ENCODE measurements at places on chromosomes 6 and 20. TPM values are rescaled to one million over a fixed set of nuclear protein-coding genes. Genes with fewer than 3 reads are reported as not detected.
A peak's percentile ranks its signal among the peaks of the same experiment; 100 is the strongest.

GRCh38 chr20:45080867-45081624, 19.9 kb downstream of the KCNS1 start:
- no peak for DNase-seq

NFS1 gene
- 31.3 TPM for polyA plus RNA-seq

DNA sequence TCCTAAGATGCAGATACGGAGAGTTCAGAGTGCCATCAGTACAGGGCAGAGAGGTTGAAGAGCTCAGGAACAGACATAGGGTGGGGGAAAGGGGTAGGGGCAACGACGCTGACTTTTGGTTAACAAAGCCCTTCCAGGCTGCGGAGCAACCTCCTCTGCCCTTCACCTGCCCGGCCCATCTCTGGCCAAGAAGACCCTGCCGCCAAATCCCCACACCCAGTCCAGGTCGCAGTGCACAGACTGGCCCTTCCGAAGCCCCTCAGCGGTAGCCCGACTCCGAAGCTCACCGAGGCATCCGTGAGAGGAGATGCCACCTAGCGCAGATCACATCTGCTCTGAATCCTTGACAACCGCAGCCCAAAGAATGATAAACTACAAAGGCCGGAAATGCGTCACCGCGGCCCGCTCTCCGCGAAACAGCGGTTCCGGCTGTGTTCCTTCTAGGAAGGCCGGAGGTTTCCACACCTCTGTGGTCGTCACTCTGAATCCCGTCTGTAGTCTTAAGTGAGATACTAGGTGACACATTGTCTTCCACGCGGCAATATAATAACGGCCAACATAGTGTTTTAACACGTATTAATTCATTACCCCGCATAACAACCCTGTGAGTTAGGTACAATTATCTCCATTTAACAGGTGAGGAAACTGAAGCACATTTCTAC, at the start of gene ZSCAN23:
ZSCAN23 (minus strand) TSS at position 380 of the 662 bp plus-strand sequence. CDS start 7,225 bp downstream, outside the sequence.
- DNase-seq: peak; percentile 79

SALL4 gene
- polyA plus RNA-seq: 16.3 TPM

DNA sequence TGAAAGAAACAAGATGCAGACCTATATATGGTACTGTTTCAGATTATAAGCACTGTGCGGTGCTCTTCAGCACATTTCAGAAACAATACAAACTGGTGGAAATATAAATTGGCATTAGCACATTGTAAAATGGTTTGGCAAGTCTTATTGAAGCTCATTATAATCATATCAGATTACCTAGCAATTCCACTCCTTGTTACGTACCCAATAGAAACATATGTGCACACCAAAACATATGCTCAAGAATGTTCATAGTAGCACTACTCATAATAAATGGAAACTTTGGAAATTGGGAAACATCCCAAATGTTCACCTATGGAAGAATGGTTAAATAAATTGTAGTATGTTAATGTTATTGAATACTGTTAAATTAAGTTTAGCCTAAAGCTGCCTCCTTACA, 54.9 kb upstream of the PLEKHG1 start:
- no peak for DNase-seq

- DNase-seq: no peak
Measured at GRCh38 chr6:118743746-118744145, 92.4 kb upstream of the CEP85L start.

GRCh38 chr6:168490757-168491156, 49.8 kb downstream of the SMOC2 start:
- DNase-seq: no peak

LCA5 gene
- 11.0 TPM for polyA plus RNA-seq

DNA sequence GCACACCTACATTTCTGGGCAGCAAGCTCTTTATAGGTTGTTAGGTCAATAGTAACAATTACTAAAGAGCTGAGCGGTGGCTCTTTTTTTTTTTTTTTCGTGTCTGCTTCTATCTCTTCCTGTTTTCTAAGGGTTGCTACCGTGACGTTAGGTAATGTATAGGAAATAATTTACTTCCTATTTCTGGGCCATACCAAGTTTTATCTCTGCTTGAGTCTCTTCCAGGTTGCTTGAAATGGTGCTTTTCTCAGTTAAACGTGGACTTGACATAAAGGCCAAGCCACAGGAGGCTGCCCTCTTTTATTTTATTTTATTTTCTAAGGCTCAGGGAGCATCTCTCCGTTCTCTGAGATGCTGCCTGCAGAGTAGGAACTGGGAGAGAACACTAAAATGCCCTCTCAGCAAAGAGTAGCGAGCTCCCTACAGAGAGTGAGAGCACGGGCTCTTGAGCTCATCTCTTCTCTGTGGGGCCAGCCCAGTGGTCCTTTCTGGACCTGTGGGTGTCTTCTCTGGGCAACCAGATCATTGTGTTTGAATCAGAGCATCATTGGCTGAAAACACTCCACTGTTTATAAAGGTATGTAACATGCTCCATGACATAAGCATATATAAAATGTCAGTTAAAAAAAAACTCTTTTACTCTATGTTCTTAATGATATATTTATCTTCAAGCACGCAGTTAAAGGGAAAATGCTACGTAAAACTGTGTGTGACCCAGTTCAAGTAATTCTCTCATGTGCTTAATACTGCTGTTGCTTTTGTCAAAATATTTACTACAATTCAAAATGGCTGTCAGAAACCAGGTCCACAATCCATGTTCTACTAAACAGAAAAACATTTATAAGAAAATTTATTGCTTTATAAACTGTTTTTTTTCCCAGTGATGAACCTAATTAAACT, at the start of gene ZNF831:
ZNF831 (plus strand) TSS at position 191 of the 900 bp plus-strand sequence. CDS start 27,199 bp downstream, outside the sequence.
- DNase-seq: no peak

- no peak for DNase-seq
Measured at GRCh38 chr6:146961831-146962230, 242.4 kb upstream of the STXBP5 start.

EEF1E1 gene
- 57.6 TPM for polyA plus RNA-seq

GGTLC1 gene
- not detected for polyA plus RNA-seq

- no peak for DNase-seq
Measured at GRCh38 chr6:168107191-168107983, 28.4 kb upstream of the FRMD1 start.

MCCD1 gene
- polyA plus RNA-seq: 11.9 TPM

DNA sequence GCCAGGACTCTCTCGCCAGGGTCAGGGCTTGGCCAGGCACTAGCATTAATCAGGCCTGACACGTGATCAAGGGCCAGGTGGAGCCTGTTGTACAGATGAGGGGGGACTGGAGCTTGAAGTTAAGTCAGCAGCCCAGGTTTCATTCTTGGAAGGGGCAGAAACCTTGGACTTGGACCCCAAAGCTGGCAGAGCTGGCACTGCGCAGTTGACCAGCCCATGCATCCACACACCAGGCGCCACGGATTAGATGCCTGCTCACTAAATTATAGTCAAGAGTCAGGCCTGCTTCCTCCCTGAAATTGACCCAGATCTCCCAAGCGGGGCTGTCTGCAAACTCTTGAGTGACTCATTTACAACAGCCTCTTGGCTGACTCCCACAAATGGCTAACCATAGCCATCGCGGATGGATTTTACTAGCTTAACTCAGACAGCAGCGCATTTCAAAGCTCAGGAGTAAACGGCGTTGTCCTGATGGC, 4.1 kb upstream of the TAF4 start:
- no peak for DNase-seq

- DNase-seq: no peak
Measured at GRCh38 chr6:33762713-33763112, 16.0 kb upstream of the IP6K3 start.

DNA sequence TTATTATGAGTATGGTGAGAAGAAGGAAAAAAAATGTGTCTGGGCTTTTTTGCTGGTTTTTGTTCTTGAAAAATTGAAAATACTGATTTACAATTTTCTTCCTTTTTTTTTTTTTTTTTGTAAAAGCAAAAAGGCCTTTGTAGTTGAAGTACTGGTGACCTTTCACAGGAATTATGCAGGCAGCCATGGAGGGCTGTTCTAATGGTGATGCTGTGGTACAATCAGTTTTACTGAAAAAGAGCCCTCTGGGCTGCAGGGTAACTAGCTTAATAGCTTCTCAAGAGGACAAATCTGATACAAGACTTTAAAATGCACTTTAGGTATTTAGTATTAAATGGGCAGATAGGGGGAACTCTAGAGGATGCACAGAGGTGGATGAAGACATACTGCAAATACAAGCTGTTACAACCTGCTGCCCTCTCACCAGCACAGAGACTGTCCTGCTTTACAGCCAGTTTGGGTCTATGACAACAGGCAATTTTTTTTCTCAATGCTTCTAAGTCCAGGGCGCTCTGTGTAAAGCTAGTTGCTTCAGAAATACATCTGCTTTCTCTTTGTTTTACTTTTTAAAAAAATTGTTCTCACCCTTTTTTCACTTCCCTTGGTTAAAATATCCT, 61.6 kb upstream of the HS3ST5 start:
- no peak for DNase-seq

MROH8 gene
- polyA plus RNA-seq: 9.2 TPM

GRCh38 chr6:64357430-64357829, 721.8 kb downstream of the PHF3 start:
- no peak for DNase-seq

TNFRSF6B gene
- 2.1 TPM for polyA plus RNA-seq

ARMH2 gene
- polyA plus RNA-seq: not detected

DNA sequence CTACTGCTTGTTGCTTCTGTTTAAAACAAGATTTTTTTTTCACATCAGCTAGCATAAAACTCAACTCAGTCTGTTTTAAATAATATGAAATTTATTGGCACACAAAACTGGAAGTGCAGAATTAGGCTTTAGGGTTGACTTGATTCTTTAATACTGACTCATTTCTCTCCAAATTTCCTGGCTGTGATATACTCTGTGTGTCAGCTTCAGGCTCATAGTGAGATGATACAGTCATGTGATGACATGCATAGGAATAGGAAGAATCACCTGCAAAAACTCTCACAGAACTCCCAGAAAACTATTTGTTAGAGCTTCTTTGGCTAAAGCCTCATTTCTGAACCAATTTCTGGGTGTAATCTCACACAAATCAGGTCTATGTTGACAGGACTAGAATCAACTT, 1068.0 kb upstream of the EPHA7 start:
- DNase-seq: no peak

DNA sequence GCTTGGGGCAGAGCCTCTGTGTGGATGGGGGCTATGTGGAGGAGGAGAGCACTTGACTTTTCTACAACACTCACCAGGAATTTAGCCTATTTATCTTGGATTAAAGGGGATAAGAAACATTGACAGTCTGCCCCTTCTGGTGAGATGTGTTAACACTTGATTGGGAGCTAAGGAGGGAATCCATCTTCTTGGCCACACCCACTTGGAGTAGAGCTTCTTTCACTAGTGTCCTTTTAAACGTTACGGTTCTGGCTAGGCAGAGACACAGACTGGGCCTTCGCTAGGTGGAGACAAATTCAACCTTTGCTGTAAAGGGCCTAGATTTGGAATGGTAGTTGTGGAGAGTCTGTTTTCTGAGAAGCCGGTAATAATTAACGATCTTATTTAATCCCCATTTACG, 15.5 kb upstream of the TPBG start:
- DNase-seq: no peak

GRCh38 chr20:2065099-2065498, 36.5 kb upstream of the STK35 start:
- DNase-seq: no peak

DNA sequence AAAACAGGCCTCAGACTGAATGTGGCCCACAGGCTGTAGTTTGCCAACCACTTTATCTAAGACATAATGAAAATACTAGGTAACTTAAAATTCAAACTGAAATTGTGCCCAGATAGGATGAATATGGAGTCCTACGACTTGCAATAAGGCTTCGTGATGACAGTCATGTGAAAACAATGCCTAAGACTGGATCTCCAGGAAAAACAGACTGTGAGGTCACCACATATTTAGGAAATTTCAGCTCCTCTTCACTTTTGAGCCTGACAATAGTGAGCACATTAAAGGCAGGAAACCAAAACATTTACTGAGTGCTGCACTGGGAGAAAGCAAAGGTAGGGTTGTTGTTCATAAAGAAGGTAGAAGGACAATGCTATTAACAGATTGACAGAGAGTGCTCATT, 50.0 kb downstream of the RTN4IP1 start:
- no peak for DNase-seq

BANF2 gene
- polyA plus RNA-seq: 0.38 TPM

- DNase-seq: no peak
Measured at GRCh38 chr20:50745634-50746137, 14.3 kb downstream of the PARD6B start.

RIPOR3 gene
- 8.0 TPM for polyA plus RNA-seq

DNA sequence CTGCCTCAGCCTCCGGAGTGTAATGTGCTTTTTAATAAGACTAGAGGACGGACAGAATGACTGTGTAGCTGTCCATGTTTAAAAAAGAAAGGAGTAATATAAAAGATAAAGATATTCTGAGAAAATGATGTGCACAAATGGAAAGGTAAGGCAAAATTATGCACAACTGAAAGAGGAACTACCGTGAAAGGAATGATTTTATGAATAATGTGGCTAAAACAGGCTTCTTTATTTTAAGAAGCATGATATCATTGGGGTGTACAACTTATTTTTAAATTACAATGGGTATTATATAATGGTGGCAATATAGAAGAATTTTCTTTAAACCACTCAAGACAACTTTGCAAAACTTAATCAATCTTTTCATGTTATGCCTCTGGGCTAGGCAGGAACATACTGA, 78.1 kb downstream of the FIG4 start:
- DNase-seq: no peak

DNA sequence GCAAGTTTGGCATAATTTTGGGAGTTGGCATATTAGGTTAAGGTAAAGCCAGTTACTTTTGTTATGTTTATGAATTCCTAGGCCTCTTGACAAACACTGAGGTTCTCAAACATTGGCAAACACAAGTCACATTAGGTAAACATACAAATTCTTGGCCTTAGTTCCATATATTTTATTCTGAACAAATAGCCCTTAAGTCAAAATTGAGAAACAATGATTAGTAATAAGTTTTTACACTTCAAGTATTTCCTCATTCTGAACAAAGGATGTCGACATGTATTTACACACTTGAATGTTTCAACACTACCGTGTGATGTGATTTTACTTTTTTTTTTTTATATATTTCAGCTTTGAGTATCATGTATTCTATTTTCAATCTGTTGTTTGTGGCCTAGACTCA, 3.8 kb upstream of the ECHDC1 start:
- no peak for DNase-seq

OXT gene
- 0.60 TPM for polyA plus RNA-seq

- no peak for DNase-seq
Measured at GRCh38 chr20:44750081-44750805, 4.6 kb downstream of the KCNK15 start.

ATXN1 gene
- polyA plus RNA-seq: 23.6 TPM

GRCh38 chr6:52526634-52527033, 50.2 kb downstream of the TRAM2 start:
- no peak for DNase-seq

- DNase-seq: no peak
Measured at GRCh38 chr6:73375216-73375615, 5.5 kb upstream of the OOEP start.

GRCh38 chr6:67935976-67936477, 699.1 kb upstream of the ADGRB3 start:
- no peak for DNase-seq

- DNase-seq: no peak
Measured at GRCh38 chr6:146870760-146871159, 272.0 kb downstream of the ADGB start.
